ENCODE measurements at places on chromosomes 2 and 18. TPM values are rescaled to one million over a fixed set of nuclear protein-coding genes. Genes with fewer than 3 reads are reported as not detected.

The MEP1B gene
- total RNA-seq: not detected

The ATOH8 gene
- not detected for total RNA-seq

DNA sequence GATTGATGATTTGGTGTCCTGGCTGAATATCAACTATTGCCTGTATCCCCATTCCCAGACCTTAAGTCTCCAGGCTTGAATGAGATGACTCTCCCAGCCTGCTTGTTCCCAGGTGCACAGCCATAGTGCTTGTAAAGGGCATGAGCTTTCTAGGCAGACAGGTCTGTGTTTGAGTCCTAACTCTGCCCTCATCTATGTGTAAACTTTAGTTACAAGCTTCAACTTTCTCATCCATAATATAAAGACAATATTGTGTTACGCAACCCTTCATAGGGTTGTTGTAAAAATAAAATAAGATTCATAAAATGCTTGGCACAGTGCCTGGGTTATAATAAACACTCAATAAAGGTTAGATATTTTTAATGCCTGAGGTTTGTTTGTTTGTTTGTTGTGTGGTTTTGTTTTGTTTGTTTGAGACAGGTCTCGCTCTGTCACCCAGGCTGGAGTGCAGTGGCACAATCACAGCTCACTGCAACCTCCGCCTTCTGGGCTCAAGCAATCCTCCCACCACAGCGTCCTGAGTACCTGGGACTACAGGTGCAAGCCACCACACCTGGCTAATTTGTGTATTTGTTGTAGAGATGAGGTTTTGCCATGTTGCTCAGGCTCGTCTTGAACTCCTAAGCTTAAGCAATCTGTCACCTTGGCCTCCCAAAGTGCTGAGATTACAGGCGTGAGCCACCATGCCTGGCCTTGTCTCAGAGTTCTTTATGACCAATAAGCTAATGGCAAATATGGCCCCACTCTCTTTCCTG is 89.4 kb upstream of the MAPRE2 start:
- DNase-seq: no peak

The NEU2 gene
- total RNA-seq: not detected

The MAPRE2 gene
- total RNA-seq: 54.1 TPM

DNA sequence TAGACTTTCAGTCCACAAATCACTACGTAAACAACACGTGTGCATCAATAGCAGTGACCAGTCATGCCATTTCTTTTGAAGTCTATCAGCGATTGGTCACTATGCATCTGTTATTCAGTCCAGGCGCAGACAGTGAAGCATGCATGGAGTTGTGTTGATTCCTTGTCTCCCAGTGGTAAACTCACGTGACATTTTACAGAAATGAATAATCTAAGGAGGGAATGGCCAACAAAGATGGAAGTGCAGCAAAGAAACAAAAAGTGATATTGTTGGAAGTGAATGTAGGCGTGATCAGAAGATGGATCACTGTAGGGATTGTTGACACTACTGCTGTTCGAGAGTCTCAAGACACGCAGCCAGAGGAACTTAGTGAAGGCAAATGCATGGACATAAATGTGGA is 317.8 kb upstream of the MGAT5 start:
- DNase-seq: no peak

DNA sequence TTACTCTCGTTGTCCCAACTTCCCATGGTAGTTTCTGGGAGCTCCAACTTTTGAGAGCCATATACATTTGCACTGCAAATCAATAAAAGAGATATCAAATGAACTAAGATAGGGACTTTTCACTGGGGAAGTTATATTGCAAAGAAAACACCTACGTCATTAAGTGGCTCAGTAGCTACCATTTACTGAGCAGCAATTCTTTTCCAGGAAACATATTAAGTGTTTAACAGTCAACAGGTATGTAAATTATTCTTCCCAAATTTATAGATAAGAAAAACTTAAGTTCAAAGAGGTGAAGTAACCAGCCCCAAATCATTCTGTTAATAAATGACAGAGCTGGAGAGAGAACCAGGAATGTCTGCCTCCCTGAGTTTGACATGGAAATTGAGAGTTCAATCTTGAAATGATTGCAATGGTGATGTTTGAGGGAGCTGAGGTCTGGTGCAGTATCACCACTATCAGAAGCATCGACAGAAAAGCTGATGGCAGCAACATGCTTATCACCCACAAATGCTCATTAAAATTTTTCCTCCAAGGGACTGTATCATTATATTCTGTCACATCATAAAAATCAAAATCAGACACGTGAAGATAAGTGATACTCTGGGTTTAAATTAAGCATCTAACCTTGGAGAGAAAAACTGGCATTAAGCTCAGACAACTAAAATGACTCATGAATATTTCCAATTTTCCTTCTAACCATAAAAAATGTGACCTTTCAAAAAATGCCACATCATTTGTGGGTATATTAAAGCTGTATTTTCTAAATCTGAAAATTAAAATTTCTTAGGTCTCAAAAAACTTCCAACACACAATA is 43.4 kb downstream of the GAREM1 start:
- DNase-seq: no peak

GRCh38 chr18:70415823-70416488 is 127.1 kb downstream of the SOCS6 start:
- no peak for DNase-seq

DNA sequence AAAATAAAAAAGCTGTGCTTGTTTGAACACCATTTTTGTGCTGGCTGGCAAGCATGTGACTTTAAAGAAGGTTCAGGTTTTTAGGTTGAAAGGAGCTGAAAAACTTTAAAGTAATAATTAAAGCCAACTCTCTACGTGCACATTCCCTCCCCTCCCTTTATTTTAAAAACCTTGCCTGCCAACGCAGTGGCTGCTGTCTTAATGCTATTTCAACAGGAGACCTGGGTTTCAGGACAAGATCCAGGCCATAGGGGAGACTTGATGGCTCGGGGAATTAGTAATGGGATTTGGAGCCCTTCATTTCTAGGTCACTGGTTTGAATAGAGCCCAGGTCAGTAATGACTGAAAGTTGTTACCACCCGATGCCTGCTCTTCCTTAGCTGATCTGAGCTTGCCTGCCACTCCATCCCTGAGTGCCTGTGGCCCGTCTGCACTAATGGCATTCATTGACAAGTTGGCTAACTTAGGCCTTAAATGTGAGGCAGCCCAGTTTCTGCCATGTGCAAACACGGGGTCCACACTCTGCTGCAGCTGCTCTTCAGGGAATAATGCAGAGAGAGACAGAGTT is 1233.2 kb upstream of the ZEB2 start:
- no peak for DNase-seq

DNA sequence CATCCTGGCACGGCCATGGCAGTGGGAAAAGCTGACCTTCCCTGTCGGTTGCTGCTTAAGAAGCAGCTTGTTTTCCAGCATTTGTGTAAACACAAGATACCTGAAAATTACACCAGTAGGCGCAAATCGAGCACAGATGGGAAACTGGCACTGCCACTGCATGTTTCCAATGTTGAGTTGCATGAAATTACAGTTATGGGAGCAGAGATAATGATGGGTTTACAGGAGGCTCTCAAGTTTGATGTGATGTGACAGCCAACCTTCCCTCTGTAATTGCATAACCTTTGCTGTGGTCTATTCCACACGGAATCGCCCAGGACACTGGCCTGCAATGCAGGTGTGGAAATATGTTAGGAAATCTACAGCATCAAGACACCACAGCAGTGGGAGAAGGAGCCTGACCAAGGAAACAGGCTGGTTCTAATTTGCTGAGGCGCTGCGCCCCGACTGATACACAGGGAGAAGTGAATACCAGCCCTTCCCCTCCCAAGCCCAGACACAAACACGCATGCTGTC is 17.4 kb downstream of the GPR45 start:
- no peak for DNase-seq

DNA sequence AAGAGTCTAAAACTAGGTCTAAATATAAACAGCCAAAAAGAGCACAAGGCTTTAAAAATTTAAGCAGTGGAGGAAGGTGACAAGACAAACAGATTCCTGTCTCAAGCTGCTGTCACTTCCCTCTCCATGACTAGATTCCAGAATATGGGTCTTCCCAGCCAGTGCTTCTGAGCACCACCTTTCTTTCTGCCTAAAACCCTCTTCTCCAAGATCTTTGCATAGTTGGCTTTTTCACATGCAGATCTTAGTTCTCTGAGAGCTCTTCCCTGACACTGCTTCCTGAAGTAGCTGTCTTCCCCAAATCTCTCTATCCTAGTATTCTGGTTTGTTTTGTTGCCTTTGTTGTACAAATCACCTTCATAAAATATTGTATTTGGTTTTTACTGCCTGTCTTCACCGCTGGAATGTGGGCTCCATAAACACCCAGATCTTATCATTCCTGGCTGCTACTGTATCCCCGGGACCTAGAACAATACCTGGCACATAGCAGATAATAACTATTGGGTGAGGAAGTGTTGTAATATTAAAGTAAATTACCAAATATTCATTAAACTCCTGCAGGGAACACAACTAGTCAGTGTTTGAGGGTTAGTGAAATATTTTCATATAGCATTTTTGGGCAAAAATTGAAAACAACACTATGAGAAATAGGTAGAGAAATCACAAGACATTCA is 150.2 kb downstream of the CCDC85A start:
- no peak for DNase-seq

DNA sequence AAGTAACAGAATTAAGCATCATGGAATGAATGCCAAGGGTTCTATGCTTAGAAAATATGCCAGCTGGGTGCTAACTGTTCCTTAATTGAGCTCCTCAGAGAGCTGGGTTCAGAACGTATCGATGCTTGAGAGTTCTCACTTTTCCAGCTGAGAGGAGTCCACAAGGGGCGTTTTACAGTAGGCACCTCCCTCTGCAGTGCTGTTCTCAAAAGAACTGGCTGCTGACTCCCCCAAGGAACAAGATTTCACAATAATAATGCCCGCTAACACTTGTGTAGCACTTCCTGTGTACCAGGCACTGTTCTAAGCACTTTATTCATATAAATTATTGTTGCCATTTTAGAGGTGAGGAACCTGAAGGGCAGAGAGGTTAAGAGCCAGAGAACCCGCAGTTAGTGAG is 18.1 kb upstream of the TMEM237 start:
- no peak for DNase-seq

The PIGN gene
- 28.2 TPM for total RNA-seq

GRCh38 chr2:69998761-69999160 is 37.3 kb upstream of the ASPRV1 start:
- DNase-seq: no peak

DNA sequence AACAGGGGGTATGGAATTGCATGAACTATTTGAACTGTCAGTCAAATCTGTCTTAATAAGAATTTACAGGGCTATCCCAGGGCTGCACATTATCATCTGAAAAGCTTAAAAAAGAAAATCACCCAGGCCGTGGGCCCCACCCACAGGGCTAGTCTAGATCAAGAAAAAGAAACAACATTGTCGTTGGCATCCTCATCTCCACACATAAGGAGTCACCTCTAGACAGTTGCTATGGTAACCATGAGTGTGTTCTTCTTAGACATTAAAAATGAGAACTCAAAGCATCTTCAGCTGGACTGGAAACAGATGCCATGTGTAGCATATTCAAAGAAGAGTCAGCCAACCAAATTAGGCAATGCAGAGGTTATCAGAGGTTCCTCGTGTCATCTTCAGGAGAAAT is 72.3 kb upstream of the CPO start:
- DNase-seq: no peak

GRCh38 chr2:64398516-64399129 is 55.3 kb upstream of the LGALSL start:
- DNase-seq: no peak

DNA sequence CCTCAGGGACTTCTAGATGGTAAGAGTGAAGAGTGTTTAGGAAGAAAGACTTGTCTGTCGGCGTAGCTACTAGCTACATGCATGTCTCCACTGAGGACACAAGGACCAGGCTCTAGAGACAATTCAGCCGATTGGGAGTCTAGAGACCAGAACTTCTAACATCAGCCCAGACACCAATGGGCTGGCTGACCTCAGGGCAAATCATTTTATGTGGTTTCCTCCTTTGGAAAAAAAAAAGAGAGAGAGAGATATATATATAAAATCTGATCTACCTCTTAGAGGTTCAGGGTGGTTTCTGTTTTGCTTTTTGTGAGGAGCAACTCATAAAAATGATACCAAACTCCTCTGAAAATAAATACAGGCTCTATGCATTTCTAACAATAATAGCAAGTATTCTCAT is 212.8 kb downstream of the BCL2 start:
- DNase-seq: no peak

DNA sequence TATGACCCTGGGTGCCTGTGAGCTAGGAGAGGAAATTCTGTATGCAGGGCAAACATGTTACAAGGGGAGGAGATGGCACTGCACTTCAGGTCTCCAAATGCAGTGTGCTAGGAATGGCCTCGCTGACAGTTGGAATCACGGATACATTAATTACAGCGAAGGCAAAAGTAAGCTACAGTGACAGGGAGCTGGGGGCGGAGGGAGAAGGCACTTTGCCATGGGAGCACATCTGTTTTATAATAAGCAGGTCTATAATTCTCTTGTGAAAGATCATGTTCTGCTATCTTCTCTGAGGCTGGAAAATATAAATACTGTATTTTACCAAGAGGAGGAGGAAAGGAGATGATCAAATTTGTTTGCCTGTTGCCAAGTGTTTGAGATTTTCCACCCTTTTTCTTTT is 56.3 kb upstream of the FZD5 start:
- DNase-seq: no peak

- no peak for DNase-seq
These were observed 138.0 kb upstream of the DNMT3A start for GRCh38 chr2:25479761-25480160.

All from activated T-cell treated with anti-CD3 and anti-CD28 coated beads, Interleukin-2, amount 50 U/mL, for 72 hours (primary cell).